ENCODE measurements at places on chromosomes 13 and 19. TPM values are rescaled to one million over a fixed set of nuclear protein-coding genes. Genes with fewer than 3 reads are reported as not detected.

GRCh38 chr19:18380843-18381242 is 5.1 kb upstream of the GDF15 start:
- DNase-seq: no peak

GRCh38 chr19:56736571-56736970 is 65.0 kb upstream of the ZNF835 start:
- DNase-seq: no peak

DNA sequence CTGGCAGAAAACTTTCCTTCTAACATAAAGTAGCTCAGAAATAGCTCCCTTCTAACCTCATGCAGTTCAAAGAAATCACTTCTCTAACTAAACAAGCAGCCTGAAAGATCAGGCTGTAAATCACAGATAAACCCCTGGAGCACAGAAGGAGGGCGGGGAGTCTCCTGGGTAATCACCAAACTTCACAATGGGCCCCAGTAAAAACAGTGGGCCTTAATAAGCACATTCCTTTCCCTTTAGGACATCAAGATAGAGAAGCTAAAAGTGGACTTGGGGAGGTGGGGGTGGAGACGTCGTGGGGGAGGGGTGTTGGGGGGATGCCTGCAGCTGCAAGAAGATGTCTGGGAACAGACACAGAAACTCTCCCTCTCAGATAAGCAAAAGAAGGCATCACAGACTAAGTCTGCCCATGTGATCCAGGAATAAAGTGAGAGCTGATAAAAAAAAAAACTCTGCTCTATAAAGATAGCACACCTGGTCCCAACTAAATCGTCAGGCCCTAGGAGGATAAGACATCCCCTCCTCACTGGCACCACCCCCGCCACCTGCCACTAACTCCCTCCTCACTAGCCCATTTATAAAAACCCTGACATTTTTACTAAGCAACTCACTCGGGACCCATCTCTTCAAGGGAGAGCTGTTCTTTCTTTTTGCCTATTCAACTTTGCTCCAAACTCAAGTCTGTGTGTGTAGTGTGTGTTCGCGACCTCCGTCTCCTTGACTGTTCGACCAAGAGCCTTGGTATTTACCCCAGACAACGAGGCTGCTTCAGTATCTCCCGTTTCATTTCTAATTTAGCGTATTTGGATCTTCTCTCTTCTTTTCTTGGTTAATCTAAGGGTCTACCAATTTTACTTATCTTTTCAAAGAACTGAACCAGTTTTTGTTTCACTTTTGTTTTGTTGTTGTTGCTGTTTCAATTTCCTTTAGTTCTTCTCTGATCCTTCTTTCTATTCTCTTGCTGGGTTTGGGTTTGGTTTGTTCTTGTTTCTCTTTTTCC is 31.7 kb downstream of the DNAJC15 start:
- peak; percentile 36 for DNase-seq

ZNF441 gene
- total RNA-seq: 4.2 TPM

ZSCAN18 gene
- total RNA-seq: 54.0 TPM

PSG3 gene
- not detected for total RNA-seq

IFNL3 gene
- not detected for total RNA-seq

FFAR2 gene
- 0.44 TPM for total RNA-seq

MCEMP1 gene
- total RNA-seq: 1.2 TPM

ATCAY gene
- not detected for total RNA-seq
